Caki2 (cell line): ENCODE measurements at places on chromosomes 5 and 9.

- DNase-seq = no peak
Observed at GRCh38 chr5:54717459-54717858, 199.9 kb downstream of the SNX18 start.

- no peak for DNase-seq
Observed at GRCh38 chr5:138454121-138454520, 11.2 kb upstream of the EGR1 start.

- DNase-seq = no peak
Observed at GRCh38 chr5:6319116-6319515, 59.2 kb downstream of the MED10 start.

GRCh38 chr9:77166193-77166592, 11.1 kb upstream of the VPS13A start:
- DNase-seq = no peak

DNA sequence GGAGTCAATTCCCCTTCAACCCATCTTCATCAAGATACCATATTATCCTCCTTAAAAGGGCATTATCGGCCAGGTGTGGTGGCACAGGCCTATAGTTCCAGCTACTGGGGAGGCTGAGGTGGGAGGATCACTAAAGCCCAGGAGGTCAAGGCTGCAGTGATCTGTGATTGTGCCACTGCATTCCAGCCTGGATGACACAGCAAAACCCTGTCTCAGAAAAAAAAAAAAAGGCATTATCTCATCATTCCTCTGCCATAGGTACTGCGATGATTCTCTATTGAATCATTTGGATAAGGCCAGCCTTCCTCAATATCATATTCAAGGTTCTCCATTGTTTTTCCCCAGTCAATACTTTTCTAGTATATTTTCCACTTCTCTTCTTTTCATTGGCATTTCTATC, 39.2 kb upstream of the RAB3C start:
- DNase-seq = peak; percentile 46

GRCh38 chr9:2623288-2624050, 1.9 kb downstream of the VLDLR start:
- DNase-seq = peak; percentile 92

DNA sequence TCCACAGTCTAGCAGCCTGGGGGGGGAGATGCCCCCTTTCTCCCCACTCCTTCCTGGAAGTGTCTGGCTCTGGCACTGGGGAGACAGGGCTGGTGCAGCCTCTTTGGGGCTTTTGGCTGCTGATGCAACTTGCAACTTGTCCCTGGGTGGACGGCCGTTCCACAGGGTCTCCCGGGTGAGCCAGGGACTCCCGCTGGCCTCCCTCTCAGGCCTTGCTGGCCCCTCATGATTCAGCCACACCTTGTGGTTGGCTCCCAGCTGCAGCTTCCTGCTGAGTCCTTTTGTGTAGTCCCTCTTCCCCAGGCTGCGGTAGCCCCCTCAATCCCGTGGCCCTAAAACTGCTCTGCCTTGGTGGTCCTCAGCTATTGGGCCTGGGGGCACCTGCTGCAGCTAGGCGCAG, 283.5 kb downstream of the PBX3 start:
- DNase-seq = no peak

DNA sequence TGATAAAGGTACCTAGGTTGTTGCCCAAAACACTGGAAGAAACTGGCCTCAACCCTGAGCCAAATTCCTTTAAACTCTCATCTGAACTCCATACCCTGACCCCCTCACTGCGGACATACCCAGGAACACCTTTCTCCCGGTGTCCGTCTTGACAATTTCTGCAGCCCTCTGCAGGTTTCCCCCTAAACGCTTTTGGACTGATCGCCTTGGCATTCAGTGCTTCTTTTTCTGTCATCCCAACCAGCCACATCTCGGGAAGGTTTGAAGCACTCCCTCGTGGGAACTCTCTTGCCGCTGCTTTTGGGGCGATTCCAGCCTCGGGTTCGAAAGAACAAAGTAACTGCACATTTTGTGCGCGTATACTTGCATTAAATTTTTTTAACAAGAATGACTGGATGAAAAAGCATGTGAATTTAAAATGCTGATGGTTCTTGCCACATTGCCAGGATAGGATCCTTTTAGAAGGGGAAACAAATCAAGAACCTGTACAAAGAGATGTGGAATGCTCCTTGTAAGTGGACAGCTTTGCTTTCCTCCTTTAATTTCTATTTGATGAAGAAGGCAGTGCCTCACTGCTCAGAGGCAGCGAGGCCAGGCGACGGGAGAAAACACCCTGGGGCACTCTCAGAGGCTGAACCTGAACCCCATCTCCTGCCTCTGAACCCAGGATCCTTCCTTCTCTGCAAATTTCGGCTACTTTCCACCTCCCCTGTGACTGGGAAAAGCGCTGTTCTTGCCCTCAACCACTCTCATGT, 615 bp downstream of the PSMD5 start:
- no peak for DNase-seq

GRCh38 chr5:89287964-89288363, 405.0 kb upstream of the MEF2C start:
- DNase-seq = no peak

GRCh38 chr5:92401-93220, 643 bp downstream of the PLEKHG4B start:
- DNase-seq = no peak

- DNase-seq = no peak
Observed at GRCh38 chr9:104287253-104287878, 193.3 kb downstream of the SMC2 start.

DNA sequence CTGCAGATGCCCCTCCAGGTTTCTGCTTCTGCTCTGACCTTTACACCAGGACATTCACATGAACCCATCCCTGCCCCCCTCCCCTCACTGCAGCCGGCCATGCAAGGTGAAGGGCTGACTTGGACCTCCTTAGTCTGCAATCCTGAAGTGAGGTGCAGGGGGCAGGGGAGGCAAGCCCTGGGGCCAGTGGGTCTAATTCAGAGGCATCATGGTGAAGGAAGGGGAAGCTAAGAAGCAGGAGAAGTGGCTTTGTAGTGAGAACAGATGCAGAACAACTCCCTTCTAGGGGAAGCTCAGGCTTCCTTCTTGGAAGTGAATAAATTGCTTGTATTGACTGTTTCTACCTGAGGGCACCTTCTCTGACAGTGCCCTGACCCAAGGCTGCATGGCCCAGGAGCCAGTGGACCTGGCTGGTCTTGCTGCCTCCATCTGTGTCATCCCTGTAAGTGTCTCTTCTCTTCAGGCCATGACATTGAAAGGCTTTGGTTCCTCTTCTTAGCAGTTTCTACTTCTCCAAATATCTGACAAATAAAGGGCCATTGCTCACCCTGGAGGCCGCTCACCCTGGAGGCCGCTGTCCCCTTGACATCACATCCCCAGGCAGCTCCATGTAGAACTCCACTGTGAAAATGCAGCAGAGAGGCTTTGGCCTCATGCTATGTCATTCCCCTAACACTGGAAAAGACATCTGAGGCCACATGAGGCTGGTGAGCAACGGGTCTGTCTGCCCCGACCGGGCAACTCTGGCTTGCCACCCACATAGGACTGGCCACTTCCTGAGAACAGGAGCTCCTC, 55.3 kb downstream of the GADD45G start:
- no peak for DNase-seq

GRCh38 chr9:98940276-98940675, 3.4 kb upstream of the COL15A1 start:
- no peak for DNase-seq

DNA sequence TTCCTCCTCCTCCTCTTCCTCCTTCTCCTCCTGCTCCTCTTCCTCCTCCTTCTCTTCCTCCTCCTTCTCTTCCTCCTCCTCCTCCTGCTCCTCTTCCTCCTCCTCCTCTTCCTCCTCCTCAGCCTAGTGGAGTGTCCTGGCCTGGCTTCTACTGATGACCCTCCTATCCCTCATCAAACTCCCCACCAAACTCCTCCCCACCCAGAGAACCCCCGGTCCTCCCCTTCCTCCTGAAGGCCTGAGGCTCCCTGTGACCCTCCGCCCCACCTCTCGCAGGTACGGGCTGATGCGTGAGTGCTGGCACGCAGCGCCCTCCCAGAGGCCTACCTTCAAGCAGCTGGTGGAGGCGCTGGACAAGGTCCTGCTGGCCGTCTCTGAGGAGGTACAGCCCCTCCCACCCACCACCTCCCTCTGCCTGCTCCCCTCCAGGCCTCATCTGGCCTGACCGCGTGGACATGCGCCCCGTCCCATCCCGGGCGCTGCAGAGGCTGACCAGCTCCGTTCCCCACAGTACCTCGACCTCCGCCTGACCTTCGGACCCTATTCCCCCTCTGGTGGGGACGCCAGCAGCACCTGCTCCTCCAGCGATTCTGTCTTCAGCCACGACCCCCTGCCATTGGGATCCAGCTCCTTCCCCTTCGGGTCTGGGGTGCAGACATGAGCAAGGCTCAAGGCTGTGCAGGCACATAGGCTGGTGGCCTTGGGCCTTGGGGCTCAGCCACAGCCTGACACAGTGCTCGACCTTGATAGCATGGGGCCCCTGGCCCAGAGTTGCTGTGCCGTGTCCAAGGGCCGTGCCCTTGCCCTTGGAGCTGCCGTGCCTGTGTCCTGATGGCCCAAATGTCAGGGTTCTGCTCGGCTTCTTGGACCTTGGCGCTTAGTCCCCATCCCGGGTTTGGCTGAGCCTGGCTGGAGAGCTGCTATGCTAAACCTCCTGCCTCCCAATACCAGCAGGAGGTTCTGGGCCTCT, 10.6 kb downstream of the FGFR4 start:
- DNase-seq = no peak

- no peak for DNase-seq
Observed at GRCh38 chr9:123033864-123034601, 566 bp downstream of the GPR21 start.

DNA sequence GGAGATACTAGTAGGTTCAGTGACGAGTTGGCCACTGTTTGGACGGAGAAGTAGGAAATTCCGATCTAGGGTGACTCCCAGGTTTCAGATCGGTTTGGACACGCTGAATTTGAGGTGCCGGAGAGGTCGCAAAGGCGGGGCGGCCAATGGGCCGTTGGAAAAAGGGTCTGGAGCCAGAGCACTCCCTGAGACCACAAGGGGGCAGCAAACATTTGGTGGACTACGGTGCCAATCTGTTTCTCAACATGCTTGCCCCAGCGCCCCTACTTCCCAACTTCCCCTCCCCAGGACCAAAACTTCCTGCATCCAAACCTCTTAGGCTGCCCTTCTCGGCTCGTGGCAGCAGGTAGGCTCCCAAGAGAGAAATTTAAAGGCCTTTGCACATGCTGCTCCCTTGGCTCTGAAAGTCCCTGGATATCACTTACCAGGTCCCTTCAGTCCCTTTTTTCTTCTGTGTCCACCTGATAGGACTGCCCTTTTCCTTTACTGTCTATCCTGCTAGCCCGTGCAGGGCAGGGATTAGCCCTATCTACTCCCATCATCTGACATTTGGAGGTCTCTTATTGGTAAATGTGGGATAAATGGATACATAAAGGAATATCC, 992 bp upstream of the RPP25L start:
- DNase-seq = peak; percentile 56

- no peak for DNase-seq
Observed at GRCh38 chr9:134293031-134293521, 33.2 kb upstream of the RXRA start.

DNA sequence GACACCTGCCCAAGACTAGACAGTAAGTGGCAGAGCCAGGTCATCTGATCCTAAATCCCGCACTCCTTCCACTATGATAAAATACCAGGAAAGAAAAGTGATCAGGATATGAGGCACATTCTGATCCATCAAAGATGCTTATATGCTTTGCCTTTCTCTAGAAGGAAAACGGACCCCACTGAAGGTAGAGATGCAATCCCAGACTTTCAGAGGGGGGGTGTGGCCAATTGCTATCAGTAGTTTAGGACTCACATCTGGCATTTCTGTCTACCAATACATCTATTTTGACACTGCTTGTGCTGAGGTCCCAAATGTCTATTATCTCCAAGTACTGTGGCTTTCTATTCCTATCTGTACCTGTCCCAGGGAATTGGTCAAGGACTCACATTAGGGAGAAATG, 1.7 kb downstream of the TRIM52 start:
- no peak for DNase-seq

GRCh38 chr5:130286971-130287370, 382.7 kb downstream of the CHSY3 start:
- DNase-seq = no peak

DNA sequence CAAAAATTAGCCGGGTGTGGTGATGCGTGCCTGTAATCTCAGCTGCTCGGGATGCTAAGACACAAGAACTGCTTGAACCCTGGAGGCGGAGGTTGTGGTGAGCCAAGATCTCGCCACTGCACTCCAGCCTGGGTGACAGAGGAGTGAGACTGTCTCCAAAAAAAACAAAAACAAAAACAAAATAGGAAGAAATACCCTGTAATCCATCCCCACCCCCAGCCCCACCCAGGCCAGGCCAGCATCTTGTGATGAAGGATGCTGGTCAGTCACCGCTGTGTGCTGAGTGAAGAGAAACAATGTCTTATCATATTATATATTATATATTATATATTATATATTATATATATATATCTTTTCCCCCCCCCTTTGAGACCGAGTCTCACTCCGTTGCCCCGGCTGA, 15.4 kb upstream of the CCIN start:
- no peak for DNase-seq

DNA sequence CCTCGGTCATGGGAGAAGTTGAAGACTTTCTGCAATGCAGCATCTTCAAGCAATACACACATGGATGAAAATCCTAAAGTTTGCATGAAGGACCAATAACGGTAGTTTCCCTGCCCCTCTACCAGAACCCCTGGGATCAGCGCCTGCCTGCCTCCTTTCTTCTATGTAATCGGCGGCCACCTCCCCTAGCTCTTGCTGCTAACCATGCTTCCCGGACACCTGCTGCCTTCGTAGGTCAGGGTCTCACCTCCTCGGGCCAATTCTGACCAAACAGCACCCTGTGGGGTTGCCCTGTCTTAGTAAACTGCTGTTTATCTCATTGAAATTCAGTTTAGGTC, 388 bp upstream of the MED10 start:
- DNase-seq = no peak

DNA sequence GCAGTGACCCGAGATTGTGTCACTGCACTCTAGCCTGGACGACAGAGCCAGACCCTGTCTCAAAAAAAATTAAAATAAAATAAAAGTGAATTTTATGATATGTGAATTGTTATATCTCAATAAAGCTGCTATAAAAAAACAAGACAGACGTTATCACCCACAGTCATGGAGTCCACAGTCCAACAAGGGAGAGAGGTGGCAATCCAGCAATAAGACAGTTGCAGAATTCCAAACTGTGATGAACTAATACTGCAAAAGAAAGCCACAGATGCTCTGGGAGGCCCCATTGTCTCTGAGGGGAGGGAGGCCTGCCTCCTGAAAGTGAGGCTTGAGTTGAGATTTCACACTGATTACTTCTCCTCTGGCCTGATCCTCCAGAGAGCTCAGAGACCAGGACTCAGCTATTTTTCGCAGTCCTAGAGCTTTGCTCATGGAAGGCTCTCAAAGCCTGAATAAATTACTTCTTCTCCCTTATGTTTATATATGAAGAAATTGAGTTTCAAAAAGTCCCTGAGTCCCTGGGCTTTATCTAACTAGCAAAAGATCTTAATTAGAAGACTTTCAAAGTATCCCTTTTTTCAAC, 28.0 kb downstream of the CCNJL start:
- DNase-seq = no peak

- no peak for DNase-seq
Observed at GRCh38 chr9:134210511-134210907, 46.1 kb upstream of the RNU6ATAC start.

GRCh38 chr5:53890490-53890889, 330.1 kb downstream of the NDUFS4 start:
- no peak for DNase-seq

GRCh38 chr5:132098621-132099020, 25.0 kb downstream of the CSF2 start:
- no peak for DNase-seq
